CD4-positive, alpha-beta T cell treated with Interleukin-6 for 4 hours (primary cell): ENCODE measurements at places on chromosomes 1 and 21.

DNA sequence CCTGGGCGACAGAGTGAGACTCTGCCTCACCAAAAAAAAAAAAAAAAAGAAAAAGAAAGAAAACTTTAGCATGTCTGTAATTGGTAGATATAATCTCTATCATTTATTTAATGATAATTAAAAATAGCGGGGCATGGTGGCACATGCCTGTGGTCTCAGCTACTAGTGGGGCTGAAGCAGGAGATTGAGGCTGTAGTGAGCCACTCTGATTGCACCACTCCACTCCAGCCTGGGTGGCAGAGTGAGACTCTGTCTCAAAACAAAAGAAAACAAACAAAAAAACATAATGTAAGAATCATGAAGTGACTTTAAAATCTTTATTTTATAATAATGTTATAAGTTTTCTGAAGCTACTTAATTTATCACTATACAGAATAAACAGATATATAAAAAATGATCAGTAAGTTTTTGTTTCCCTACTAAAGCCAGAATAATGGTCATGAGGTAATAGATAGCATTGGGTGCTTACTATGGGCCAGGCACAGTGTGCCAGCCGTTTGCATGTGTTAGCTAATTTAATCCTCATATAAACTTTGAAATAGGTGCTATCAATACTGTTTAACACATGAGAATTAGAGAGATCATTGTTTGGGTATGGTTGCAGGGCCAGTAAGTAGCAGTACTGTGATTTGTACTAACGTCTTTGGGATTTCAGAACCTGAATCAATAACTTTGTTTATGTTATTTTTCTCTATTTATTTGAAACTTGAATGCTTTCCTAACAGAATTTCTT, 23.8 kb downstream of the CLIC4 start:
- DNase-seq, result no peak

DNA sequence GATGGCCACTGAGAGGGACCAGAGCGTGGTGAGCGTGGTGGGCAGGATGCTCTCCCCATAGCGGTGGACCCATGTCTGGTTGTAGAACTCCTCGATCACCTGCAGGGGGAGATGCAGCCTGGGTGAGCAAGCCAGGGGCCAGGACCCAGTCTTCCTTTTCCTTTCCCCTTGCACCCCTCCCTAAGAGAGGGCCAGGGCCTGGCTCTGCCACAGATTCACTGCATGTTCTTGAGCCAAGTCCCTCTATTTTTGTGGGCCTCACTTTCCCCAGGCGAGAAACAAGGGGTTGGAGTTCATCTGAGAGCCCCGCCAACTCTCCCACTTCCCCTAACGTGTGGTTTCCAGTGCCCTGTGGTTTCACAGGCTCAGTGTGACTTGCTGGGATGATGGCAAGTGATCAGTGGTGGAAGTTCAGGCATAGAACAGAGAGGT, 27.5 kb downstream of the SLC2A1 start:
- peak; percentile 70 for DNase-seq

DNA sequence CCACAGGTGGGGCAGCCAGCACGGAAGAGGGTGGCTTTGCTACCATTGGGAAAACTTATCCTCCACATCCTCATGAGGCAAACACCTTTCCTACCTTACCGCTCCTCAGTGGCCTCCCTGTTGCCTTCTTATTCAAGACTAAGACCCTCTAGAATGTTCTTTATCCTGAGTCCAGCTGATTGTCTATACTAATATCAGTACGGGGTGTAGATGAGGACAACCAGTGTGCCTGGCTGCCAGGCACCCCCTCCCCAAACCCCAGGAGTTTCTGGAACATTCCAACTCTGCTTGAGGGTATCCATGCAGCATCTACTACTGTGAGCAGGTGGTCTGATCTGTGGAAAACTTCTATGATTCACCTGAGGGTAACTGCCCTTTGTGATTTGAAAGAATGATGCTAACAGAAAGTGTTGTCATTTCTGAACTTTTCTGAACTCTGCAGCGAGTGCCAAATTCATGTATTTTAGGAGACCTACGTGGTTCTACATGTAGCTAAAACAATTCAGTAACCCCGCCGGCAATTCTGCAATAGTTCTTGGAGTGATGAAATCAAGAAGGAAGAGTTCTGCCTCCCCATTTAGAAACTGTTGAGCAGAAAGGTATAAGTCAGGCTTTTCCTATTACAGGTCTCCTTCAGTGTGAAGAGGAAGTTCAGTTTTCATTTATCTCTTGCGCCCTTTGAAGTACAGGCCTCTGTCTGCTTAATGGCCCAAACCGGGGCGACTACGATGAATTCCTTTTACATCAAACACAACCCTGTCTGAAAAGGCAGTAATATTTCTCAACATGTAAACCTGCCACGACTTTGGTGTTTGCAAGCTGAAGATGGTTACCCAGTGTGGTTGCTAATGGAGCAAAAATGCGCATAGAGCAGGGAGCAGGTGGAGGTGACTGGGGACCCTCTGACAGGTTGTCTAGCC, 80.4 kb downstream of the RUNX1 start:
- DNase-seq, result peak; percentile 45

DNA sequence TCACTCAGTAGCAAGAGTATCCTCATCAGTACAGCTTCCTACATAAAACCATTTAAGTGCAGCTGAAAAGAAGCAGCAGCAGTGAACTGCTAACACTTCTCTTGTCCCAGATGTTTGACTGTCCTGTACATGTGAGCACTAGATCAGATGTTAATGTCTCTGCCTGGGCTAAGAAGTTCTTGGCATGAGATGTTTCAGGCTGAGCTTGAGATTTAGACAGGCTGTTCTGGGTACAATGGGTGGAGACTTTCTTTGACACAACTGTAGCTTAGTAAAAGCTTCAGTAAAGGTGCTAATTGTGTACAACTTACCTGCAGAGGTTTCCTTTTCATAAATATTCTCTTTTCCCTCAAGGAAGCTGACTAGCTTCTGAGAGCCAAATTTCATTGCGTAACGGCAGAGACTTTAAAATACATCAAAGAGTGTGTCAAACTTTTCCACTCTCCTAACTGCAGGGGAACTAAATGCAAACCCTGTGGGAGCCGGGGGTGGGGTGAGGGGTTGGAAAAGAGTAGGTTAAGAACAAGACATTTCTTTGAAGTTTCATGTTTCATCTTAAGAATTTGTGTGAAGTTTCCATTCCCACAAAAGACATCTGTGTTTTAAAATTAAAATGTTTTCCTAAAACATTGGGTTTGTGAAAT, 82.1 kb upstream of the CCDC190 start:
- no peak for DNase-seq

DNA sequence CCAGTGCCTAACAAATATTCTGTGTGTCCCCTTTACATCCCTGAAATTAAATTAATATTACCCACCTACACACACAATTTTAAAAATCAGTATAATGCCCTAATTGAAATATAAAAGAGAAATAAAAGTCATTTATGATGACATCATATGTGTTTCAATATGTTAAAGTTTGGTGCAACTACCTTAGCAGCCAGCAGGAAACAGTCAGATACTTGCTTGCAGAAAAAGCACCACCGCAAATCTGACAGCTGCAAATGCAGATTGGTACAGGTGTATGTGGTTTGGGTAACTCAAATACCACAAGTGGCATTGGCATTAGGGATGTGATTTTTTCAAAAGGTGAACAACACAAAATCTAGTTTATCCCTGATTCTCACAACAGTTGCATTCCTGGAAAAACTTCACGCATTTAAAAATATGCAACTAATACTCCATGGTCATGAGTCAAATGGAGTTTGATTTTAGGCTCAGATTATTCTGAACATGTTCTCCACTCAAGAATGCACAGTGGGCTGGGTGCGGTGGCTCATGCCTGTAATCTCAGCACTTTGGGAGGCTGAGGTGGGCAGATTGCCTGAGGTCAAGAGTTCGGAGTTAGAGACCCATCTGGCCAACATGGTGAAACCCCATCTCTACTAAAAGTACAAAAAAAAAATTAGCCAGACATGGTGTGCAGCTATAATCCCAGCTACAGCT, 106.3 kb downstream of the EDEM3 start:
- no peak for DNase-seq

DNA sequence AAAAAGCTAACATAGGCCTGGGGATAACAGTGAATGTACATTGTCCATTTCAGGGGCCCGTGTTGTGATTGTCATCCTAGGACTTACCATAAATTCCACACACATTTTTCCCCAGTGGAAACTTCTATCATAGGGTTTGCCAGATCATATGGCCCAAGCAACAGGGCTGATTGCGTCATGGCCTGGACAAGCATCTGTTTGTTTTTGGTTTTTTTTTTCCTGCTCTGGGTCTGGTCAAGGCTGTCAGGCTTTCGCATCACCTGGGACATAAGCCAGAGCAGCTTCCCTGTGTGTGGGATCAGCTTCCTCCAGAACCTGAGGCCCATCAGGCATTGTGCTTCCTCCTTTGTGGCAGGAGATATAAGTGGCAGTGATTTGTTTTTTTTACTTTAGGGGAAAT, 598.5 kb upstream of the USP24 start:
- DNase-seq, result no peak
